ENCODE measurements at places on chromosomes 4 and X.

DNA sequence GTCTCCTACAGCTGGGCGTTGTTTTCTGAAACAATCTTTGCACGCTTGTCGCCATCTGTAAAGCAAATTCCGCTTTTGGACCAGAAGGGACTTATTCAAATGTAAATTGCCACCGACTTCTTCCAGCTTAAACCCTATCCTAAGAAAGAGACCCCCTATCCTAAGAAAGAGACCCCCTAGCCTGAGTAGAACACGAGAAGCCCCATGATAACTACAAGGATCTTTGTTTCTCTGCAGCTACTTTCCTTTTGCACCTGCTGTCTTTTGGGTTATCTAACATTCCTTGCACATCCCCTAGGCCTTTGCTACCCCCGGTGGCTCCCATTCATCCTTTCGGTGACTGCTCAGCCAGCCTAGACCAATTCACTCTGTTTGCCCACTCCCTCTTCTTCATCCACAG, 536.0 kb upstream of the PRKX start:
- DNase-seq = no peak

DNA sequence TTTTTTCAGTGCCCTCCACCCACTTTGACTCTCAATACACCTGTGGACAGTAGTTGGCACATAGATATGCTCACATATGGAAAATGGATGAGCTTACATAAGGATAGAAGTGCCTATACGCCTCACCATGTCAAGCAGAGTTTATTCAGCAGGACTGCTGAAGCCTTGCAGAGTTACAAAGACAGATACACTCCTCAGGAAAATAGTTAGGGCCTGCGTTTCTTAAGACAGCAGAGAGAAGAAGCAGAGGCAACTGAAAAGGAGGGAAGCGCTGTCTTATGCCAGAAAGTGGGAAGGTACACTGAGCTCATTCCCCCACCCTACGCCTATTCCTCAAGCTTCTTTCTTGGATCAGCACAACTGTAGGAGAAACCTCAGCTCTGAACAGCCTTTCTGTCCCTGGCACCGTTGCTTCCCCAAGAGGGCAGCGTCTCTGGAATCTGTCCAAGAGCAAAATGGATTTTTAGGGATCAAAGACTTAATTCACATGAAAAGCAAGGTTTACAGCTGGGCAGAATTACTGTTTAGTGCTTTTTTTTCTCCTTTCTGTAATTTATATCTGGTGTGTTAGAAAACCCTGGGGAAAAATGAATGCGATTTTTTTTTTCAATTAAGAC, 37.3 kb upstream of the MBTPS2 start:
- DNase-seq = no peak

- DNase-seq = no peak
Measured at GRCh38 chr4:89142691-89143669, 31.6 kb downstream of the TIGD2 start.

- peak; percentile 1 for DNase-seq
Measured at GRCh38 chrX:13078739-13079444, 34.5 kb upstream of the FAM9C start.
